ENCODE measurements at places on chromosomes 2 and 18.

GRCh38 chr2:151029406-151030157, 232.1 kb downstream of the RBM43 start:
- no peak for DNase-seq

DNA sequence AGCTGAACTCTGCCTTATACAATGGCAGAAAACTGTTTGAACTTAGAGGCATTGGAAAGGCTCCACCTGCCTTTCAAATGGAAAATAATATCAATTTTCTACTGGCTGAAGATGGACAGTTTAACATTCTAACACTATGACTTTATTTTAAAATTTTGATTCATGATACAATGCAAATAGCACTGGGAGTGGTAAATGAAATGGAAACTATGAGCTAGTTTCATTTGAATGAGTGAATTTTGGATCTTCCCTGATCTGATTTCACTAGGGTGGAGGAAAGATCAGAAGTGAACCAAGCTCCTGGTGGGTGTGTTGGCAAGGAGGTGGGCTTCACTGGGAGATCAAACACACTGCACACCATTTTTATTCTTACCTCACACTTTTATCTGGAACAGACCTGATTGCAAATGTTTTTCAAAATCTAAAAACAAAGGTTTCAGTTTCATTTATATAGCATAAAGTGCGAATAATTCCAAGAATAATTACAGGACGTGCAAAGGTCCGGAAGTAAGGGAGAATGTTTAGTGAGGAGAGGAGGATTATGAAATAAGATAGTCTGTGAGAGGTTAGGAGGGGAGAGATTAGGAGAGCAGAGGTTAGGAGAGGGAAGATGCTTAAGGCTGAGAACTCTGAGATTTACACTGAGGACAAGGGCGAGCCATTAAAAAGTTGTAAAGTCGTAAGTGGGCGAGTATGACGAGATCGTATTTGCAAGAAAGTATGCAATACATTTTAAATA, 18.6 kb upstream of the MBP start:
- DNase-seq = no peak

DNA sequence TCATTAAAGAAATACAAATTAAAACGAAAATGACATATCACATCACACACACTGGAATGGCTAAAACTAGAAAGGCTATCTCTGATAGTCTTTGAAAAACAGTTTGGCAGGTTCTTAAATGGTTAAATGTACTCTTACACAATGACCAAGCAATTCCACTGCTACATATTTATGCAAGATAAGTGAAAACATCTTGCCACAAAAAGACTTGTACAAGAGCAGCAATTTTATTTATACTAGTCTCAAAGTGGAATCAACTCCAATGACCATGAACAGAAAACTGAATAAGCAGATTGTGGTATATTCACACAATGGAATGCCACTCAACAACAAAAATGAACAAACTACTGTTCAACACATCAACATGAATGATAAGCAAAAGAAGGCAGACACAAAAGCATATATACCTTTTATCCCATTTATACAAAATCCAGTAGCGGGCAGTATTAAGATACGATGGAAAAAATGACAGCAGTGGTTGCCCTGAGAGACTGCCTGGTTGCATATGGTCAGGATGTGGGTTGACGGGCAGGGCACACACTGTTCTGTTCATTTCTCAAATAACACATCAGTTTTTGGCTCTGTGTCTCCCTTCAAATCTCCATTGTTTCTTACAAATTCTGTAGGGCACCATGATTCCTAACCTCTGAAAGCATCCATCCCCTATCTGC, 25.4 kb downstream of the SP100 start:
- no peak for DNase-seq

DNA sequence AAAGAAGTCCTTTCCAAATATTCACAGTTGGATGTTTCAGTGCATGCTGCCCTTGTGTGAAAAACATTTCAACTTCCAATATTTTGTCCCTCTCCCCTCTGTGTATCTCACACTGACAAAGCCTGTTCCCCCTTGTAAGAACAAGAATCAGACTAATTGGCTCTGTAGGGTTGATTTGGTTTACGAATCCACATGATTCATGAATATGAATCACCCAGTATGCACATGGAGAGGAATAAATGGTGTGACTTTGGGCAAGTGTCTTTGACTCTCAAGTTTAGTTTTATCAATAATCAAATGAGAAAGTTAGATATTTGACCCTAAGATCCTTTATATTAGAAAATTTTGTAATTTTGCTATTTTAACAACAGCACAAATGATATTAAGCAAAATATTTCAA, 9.3 kb upstream of the CDH20 start:
- no peak for DNase-seq

DNA sequence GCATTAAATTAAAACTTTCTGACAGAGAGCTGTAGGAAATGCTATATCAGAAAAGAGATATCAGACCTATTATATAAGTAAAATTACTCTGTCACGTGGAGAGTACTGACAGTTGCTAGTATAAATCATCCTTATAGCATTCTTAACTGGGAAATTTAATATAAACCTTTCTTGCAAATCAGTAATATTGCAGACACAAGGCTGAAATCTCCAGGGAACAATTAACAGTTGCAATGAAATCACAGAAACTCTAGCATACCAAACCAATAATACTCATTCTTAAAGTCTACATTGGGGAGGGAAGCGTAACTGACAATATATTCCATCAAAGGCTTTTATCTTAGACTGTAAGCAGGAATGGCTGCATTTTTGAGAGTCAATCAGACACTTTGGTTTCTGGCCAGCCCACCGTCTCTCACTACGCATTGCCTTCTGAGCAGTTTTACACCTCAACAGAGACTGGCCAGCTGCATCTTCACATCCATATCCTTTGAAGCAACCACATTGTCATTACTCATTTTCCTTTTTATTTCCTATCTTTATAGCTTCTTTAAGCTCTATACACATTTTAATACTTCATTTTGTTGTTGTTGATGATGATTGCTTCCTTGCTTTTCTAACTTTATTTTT, 536.0 kb upstream of the CDH2 start:
- DNase-seq = no peak

GRCh38 chr2:190574169-190574568, 39.6 kb upstream of the NEMP2 start:
- DNase-seq = no peak

GRCh38 chr2:183253441-183254130, 129.3 kb downstream of the NUP35 start:
- DNase-seq = no peak

- no peak for DNase-seq
These were observed 135.5 kb upstream of the FANCL start for GRCh38 chr2:58376592-58376991.

DNA sequence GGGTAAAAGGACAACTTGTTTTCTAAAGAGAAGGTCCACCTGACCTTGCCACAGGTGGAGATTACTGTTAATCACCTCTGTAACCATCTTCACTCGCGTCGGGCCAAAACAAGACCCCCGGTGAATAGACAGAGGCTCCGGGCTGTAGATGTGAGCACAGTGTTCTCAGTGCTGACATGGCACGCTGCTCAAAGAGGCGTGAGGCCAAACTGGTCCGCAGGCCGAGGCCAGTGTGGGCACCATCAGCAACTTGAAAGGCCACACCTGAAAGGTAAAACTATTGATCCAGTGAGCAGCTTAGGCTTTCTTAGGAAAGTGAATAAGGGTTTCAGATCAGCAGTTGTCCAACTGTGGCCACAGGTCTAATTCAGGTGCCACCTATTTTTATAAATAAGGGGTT, 75.1 kb downstream of the MYT1L start:
- no peak for DNase-seq

DNA sequence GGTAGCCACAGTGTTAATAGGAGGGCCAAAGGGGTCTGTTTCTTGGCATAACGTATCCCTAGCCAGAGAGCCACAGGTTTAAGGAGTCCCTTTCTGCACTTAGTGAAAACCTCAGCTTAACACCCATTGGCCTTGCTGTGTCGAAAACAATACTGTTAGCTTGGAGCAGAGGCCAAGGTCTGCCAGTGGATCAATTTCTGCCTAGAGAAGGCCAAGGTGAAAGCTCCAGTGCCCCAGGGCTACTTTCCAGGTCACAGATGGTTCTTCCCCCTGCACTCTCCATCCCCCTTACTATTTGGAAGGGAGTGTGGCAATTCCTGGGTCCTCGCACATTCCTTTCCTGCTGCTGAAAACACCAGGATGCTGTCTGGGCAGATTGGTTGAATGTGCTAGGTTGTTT, 74.8 kb upstream of the TNP1 start:
- DNase-seq = no peak

GRCh38 chr18:46437061-46437460, 220.0 kb downstream of the LOXHD1 start:
- DNase-seq = no peak

- no peak for DNase-seq
These were observed 39.5 kb downstream of the CERS6 start for GRCh38 chr2:168495524-168495923.

- no peak for DNase-seq
These were observed 68.4 kb downstream of the COPS7B start for GRCh38 chr2:231854616-231855125.

DNA sequence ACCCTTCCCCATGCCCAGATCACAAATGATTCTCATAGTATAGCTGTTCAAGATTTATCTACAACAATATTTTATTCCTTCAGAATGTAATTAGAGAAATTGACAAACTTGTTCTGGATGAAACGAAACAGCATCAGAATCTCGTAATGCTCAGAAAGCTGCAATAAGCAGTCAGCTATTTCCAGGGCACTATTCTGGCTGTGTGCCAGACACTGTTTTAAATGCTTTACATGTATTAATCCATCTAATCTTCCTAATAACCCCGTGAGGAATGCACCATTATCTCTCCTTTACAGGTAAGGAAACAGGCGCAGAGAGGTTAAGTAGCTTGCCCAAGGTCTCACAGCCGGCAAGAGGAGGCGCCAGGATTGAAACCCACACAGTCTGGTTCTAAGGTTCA, 10.1 kb upstream of the LYPD6B start:
- no peak for DNase-seq

- no peak for DNase-seq
These were observed 30.5 kb downstream of the CTIF start for GRCh38 chr18:48569139-48569914.

DNA sequence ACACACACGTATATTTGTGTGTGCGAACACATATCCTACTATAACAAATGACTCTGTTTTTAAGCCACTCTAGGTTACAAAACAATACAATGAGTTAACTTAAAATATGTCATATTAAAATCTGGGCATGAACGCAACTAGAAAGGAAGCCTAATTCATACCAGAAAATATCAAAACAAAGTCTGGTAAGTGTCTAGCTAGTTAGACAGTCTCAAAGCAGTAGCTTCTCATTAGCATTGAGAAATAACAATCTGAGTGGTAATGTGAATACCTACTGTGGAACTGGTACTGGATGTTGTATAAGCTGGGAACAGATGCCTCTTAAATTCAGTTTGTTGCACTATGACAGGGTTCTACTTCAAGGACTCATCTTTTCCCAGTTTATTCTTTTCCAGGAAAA, 32.5 kb upstream of the WIPF1 start:
- DNase-seq = no peak

- no peak for DNase-seq
These were observed 54.0 kb upstream of the RNU4ATAC start for GRCh38 chr2:121476684-121477083.

DNA sequence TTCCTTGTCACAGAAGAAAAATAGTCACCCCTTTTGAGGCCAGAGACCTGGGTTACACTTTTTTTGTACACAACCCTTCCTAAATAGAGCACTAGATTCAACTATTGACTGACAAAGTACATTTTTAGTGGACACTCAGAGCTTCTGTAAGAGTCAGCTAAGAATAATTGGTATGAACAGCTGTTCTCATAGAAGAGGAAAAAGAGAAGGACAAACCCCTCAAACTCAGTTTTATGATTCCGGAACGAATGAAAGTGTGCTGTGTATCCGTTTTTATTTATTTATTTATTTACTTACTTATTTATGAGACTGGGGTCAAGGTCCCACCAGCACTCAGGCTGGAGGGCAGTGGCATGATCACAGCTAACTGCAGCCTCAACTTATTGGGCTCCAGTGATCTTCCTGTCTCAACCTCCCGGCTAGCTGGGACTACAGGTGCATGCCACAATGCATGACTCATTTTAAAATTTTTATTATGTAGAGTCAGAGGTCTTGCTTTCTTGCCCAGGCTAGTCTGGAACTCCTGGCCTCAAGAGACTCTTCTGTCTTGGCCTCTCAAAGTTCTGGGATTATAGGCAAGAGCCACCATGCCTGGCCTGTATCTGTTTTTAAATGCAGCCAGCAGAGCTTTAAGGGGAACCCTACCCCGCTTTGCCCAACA, 36.0 kb upstream of the FZD5 start:
- DNase-seq = no peak

GRCh38 chr2:118320658-118321057, 232.4 kb downstream of the INSIG2 start:
- DNase-seq = no peak

DNA sequence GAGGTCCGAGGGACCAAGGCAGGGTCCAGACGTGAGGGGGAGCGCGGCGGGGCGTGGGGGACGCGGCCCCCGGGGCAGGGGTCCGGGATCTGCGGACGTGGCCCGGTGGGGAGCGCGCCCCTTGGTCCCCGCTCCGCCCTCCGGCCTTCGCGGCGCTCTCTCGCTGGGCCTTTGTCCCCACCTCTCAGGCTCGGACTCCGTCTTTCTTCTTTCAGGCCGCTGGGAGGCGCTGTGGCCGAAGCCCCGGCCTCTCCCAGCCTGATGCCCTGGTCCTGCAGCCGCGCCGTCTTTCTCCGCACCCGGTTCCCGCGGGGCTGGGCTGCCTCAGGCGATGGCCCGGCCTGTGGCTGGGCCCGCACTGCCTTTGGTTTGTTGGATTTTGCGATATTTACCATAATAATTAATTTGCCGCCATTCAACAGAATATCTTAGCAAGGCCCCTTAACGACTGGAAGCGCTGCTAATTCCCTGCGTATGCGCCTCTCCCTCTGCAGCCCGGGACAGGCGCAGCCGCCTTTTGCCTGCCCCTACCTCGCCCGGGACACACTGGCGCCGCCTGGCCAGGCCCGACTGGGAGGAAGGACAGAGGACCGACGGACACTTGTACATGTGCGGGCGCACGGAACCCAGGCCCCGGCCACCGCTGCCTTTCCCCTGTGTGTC, 10.8 kb downstream of the SIX3 start:
- peak; percentile 59 for DNase-seq

GRCh38 chr18:10049747-10050146, 135.9 kb downstream of the VAPA start:
- no peak for DNase-seq

DNA sequence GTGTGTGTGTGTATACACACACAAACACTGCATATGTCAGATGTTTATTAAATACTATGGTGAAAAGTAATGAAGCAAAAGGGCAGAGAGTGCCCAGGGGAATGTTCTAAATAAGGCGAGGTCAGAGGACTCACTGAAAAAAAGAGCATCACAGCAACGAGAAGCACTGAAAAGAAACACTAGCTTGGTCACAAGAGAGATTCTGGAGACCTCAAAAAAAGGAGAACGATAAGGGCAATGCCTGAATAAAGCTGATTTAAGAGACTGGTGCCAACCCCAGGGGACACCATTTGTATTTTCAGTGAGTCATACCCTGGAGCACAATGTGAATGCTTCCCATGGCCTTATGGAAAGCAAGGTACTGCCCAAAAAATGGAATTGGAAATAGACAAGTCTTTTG, 14.5 kb downstream of the SLC40A1 start:
- DNase-seq = no peak

- DNase-seq = no peak
These were observed 25.6 kb downstream of the APOB start for GRCh38 chr2:21018290-21018689.

- DNase-seq = no peak
These were observed 211.0 kb downstream of the PMAIP1 start for GRCh38 chr18:60110836-60111235.
